ENCODE measurements at places on chromosomes 4 and X.

DNA sequence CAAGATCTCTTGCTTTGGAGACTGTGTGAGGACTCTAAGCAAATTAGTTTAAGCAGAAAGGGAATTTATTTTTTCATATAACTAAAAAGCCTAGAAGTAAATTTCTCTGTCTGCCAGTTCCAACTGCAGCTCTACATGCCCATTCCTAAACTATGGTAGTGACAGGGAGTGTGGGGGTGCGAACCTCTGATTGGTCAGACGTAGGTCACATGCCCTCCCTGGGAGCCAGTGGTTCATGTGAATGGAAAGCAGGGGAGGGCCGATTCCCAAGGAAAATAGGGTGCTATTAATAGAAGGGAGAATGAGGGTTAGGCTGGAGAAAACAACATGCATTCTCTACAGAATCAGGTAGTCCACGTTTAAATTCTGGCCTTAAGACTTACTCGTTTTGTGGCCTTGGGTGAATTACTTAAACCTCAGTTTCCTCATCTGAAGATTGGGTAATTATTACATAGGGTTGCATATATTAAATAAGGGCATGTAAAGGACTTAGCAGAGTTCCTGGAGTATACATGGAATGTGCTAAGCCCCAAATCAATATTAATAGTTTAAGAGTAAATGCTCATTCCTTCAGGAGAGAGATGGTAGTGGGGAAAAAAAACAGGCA lies 7.2 kb downstream of the RAB33B start:
- DNase-seq: no peak

DNA sequence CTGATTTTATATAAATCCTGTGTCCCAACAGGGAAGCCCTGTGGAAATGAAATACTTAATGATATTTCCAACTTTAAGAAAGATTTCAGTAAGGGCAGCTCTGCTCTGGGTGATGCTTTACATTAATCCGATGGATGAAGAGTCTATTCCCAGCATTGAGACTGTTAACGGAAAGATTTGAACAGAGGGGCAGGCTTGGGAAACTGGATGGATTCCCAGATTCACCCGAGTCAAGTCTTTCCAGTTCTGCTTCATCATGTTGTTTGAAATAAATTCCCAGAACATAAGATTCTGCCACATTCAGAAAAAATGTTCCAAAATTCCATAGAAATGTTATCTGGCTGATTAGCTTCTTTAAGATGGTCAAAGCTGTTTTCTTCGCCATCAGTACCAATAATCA lies 246.0 kb downstream of the FBXW7 start:
- DNase-seq: no peak

DNA sequence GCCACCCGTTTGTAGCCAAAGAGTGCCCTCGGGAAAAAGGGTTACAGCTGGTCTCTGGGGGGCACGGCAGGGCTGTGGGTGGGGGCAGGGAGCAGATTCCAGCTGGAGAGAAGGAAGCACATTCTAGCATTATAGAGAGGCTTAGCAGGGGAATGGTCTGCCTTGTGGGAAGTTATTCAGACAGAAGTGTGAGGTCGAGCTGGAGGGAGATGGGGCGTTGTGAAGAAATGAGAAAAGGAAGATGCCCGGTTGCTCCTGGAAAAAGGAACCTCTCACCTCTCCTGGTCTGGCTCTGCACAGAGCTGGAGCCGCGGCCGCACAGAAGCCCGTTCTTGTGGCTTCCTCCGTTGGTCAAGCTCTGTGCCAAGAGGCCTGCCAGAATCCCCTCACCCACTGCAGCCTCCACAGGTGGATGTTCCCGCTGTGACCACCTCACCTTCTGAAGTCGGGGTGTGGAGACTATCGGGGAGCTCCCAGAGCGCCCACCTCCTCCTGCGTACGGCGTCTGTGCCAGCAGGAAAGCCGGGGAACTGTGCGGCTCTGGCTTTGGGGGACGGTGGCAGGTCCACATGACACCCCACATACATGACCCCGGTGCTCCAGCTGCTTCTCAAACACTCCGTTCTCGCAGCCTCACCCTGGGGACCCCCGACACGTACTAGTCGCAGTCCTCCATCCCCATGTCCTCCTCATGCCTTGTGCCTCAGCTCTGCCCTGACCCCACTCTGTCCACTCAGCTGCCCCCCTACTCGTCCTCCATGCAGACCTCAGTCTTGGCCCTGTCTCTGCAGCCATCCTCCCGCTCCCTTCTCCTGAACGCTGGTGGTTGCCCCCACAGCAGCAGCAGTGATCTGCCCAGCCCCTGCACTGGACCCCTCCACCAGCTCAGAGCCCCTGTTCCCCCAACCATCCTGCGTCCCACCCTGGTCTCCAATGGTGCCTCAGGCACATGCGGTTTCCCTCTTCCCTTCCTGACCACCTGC lies 52.2 kb upstream of the HGFAC start:
- no peak for DNase-seq

DNA sequence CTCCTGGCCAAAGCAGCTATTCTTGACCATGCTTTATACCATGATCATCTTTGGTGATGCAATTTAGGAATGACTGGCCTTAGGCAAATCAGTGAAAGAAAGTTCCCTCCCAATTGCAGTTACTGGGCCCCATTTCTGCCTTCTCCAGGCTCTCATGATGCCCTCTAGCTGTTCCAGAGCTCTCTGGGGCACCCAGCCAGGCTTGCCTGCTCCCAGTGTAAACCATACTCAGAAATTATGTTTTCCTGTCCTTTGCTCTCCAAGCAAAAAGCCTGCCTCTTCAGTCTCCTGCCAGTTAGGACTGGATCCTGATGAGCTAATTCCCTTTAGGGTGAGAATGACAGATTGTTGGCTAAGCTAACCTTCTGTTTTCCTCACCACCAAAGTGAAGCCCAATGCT lies 85.3 kb upstream of the RBPJ start:
- DNase-seq: peak; percentile 60

DNA sequence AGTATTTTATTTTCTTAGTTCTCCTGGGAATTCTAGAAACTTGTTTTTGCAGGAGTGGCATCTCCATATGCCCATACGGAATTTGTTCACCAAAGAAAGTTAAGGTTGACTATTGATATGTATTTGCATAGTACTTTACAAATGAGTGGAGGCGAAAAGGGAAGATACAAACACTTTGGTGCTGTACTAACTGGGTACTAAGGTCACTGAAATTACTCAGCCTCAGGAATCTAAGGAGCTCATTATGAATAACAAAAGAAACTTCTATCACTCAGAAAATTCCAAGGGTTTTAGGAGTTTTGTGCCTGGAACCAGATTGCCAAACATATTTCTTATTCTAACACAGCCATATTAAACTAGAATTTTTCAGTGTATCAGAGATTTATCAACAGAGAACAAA lies 27.4 kb upstream of the TMPRSS11B start:
- DNase-seq: no peak

DNA sequence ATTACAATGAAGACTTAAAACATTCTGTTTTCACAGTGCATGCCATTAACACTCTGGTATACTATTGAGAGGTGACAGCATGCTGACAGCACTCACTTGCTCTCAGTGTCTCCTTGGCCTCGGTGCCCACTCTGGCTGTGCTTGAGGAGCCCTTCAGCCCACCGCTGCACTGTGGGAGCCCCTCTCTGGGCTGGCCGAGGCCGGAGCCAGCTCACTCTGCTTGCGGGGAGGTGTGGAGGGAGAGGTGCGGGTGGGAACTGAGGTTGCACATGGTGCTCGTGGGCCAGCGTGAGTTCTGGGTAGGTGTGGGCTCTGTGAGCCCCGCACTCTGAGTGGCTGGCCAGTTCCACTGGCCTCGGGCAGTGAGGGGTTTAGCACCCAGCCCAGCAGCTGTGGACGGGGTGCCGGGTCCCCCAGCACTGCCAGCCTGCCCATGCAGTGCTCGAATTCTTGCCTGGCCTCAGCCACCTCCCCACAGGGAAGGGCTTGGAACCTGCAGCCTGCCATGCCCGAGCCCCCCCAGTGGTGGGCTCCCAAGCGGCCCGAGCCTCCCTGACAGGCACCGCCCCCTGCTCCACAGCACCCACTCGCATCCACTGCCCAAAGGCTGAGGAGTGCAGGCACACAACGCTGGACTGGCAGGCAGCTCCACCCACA lies 135.3 kb upstream of the AR start:
- DNase-seq: no peak

DNA sequence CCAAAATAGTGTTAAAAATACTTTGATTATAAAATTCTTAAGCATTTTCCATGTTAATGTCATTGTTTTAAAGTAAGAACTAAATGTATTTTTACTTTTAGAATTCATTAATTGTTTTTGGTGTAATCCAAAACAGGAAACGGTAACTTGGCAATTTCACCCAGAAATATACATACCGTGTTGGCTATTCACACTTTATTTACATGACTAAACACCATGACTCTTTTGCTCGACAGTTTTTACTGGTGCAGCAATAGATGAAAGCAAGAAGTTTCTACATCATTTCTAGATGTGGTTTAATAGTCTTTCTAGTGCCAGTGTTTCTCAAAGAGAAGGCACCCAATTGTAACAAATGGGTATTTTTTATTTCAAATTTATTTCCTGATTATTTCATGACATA lies 25.6 kb upstream of the MAGEA1 start:
- DNase-seq: peak; percentile 59

GRCh38 chr4:173316060-173316459 lies 18.1 kb downstream of the HMGB2 start:
- DNase-seq: no peak

GRCh38 chr4:167897116-167897515 lies 195.2 kb upstream of the ANXA10 start:
- peak; percentile 84 for DNase-seq

- no peak for DNase-seq
These were observed 50.9 kb downstream of the TSPAN7 start for GRCh38 chrX:38612281-38612680.

- peak; percentile 7 for DNase-seq
These were observed 477 bp downstream of the KLHL13 start for GRCh38 chrX:118115953-118116712.

- no peak for DNase-seq
These were observed 60.7 kb downstream of the FAM53A start for GRCh38 chr4:1623400-1623799.

DNA sequence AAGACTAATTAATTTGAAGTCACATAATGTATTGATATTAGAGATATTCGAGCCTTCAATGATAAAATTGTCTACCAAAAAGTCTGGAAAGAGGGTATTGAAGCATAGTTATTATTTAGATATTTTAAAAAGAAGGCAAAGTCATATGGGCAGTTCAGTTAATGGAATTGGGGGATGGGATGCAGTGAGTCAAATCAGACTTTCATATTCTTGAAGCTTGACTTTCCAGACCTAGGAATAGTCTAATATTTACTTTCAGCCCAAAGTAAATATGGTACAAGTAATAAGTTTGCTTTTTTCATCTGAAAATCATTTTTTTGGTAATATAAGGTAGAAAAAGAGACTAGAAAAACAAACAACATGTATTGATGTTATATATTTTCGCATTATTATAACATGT lies 2017.8 kb downstream of the C4orf33 start:
- no peak for DNase-seq

GRCh38 chrX:48086082-48086481 lies 14.6 kb upstream of the ZNF630 start:
- no peak for DNase-seq
